Esophagus muscularis mucosa (tissue), 4 donors: ENCODE measurements at places on chromosomes 1 and 21. TPM values are rescaled to one million over a fixed set of nuclear protein-coding genes. Genes with fewer than 3 reads are reported as not detected.

DNA sequence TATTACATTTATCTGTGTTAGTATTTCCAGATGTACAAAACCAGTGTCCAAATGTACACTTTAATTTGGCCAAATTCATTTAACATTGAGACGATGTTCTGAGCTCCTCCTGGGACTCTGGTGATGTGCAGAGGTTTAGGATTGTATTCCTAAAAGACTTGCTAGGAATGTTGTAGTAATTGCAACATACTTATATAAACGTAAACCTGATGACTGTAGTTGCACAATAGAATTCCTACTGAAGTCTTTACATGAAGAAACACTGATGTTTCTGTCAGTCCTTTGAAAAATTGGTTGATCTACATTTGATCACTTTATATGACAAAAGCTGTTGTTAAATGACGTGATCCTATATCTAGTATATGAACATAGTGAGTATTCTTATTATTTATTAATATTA, 5.1 kb upstream of the OR14C36 start:
- H3K4me3 ChIP-seq = no peak overlapping the region
- no peaks in the 10 kb centered on the region for H3K36me3 ChIP-seq
- no peaks in the 10 kb centered on the region for H3K4me1 ChIP-seq
- H3K27ac ChIP-seq = no peak overlapping the region
- H3K27me3 ChIP-seq = no peaks in the 10 kb centered on the region

- H3K36me3 ChIP-seq = no peaks in the 10 kb centered on the region
- H3K4me3 ChIP-seq = no peak overlapping the region
- no peak for DNase-seq
- H3K27me3 ChIP-seq = no peaks in the 10 kb centered on the region
- H3K27ac ChIP-seq = no peak overlapping the region
Measured at GRCh38 chr1:168897249-168897648, 168.2 kb upstream of the DPT start.

DNA sequence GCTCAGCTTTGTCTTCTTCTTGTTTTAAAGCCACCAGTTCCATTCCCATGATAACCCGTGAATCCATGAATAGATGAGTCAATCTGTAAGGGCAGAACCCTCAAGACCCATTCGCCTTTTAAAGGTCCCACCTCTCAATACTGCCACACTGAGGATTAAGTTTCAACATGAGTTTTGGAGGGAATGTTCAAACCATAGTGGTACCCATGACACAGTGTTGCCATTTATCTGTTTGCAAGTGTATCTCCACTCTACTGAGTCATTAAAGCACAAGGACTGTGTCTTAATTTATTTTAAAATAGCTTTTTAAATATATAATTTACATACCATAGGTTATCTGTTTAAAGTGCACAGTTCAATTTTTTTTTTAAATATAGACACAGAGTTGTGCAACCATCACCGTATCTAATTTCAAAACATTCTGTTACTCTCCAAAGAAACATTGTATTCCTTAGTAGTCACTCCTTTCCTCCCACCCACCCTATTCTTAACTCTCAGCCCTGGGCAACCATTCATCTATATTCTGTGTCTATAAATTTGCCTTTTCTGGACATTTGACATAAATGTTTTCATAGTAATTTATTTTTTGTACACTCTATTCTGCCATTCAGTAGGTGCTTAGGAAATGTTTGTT, 4.8 kb upstream of the IL24 start:
- H3K4me1 ChIP-seq = peaks cover 5% of the 10 kb centered on the region
- H3K4me3 ChIP-seq = no peak overlapping the region
- peaks cover 27% of the 10 kb centered on the region for H3K27me3 ChIP-seq
- no peaks in the 10 kb centered on the region for H3K36me3 ChIP-seq
- H3K27ac ChIP-seq = no peak overlapping the region

DNA sequence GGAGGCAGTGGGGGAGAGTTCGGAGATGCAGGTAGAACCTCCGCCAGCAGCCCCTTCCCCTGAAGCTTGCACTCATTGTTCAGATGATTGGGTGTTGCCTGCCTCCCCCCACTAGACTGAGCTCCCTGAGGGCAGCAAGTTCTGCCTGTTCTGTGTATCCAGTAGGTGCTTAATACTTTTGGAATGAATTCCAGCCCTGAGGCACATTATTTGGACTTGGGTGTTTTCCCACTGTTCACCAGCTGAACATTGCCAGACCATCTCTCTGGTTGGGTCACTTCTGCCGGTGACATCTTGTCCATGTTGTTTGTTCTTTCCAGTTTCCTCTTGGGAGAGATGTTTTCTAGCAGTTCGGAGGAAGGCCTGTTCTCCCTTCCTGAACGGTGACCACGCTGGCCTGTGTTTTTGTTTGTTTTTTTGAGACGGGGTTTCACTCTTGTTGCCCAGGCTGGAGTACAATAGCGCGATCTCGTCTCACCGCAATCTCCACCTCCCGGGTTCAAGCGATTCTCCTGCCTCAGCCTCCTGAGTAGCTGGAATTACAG, 48.7 kb downstream of the SPSB1 start:
- peaks cover 93% of the 10 kb centered on the region for H3K4me1 ChIP-seq
- no peak for DNase-seq
- H3K27ac ChIP-seq = peak overlapping the region; percentile 83

GRCh38 chr21:34074283-34075090, 1.1 kb downstream of the MRPS6 start:
- no peaks in the 10 kb centered on the region for H3K36me3 ChIP-seq
- no peak for DNase-seq
- peaks cover 21% of the 10 kb centered on the region for H3K4me1 ChIP-seq
- no peaks in the 10 kb centered on the region for H3K27me3 ChIP-seq
- peak overlapping the region; percentile 88 for H3K4me3 ChIP-seq

- H3K4me1 ChIP-seq = no peaks in the 10 kb centered on the region
- no peak overlapping the region for H3K4me3 ChIP-seq
- no peaks in the 10 kb centered on the region for H3K36me3 ChIP-seq
- DNase-seq = no peak
Measured at GRCh38 chr21:14584357-14585095, 38.4 kb upstream of the SAMSN1 start.

DNA sequence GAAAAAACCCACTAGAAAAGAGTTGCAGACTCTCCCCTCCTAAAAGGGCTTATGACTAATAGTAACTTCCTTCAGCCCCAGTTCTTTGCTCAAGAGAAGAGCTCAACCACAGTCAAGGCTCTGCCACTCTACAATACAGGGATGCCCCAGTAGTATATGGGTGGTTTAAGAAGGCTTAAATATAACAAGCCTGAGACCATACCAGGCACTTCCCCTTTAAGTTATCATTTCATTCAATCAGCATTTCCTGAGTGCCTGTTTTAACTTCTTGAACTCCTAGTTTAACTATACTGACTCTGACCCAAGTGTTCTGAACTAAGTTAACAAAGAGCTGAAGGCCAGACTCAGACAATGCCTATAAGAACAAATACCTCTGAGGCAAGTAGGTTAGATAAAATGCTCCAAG, 19.8 kb downstream of the PRPF38A start:
- DNase-seq = no peak
- H3K27me3 ChIP-seq = no peaks in the 10 kb centered on the region
- peaks cover 38% of the 10 kb centered on the region for H3K36me3 ChIP-seq
- no peak overlapping the region for H3K4me3 ChIP-seq
- H3K27ac ChIP-seq = no peak overlapping the region

- H3K27ac ChIP-seq = no peak overlapping the region
- no peaks in the 10 kb centered on the region for H3K27me3 ChIP-seq
- no peak for DNase-seq
- H3K4me3 ChIP-seq = no peak overlapping the region
- peaks cover 41% of the 10 kb centered on the region for H3K4me1 ChIP-seq
Measured at GRCh38 chr1:96730574-96731298, 9.2 kb downstream of the PTBP2 start.

- H3K27ac ChIP-seq = no peak overlapping the region
- peaks cover 12% of the 10 kb centered on the region for H3K4me1 ChIP-seq
- H3K36me3 ChIP-seq = no peaks in the 10 kb centered on the region
- H3K4me3 ChIP-seq = no peak overlapping the region
- no peak for DNase-seq
Measured at GRCh38 chr1:18808550-18808949, 50.9 kb downstream of the TAS1R2 start.

GRCh38 chr1:178025613-178026356, 55.9 kb upstream of the SEC16B start:
- H3K27me3 ChIP-seq = no peaks in the 10 kb centered on the region
- H3K27ac ChIP-seq = no peak overlapping the region
- no peak overlapping the region for H3K4me3 ChIP-seq
- no peaks in the 10 kb centered on the region for H3K4me1 ChIP-seq
- no peak for DNase-seq

DNA sequence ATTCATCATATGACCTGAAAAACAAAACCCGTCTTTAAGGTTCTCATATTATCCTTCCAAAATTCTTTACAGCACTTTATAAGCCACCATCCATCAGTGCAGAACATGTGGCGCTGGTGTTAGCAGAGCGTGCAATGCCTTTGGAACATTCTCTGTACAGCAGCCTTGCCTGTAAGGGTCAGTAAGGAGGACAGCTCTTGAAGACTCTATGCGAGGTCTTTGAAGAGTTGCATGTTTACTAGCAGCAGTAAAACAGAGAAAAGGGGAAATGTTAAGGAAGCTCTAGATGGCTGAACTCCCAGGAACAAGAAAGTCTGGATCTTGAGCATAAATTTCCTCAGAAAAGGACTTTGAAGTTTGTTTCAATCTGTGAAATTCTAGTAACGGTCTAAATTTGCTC, 365.6 kb downstream of the DUSP10 start:
- H3K4me3 ChIP-seq = no peak overlapping the region
- H3K4me1 ChIP-seq = no peaks in the 10 kb centered on the region
- no peak overlapping the region for H3K27ac ChIP-seq
- no peak for DNase-seq
- H3K36me3 ChIP-seq = no peaks in the 10 kb centered on the region

DNA sequence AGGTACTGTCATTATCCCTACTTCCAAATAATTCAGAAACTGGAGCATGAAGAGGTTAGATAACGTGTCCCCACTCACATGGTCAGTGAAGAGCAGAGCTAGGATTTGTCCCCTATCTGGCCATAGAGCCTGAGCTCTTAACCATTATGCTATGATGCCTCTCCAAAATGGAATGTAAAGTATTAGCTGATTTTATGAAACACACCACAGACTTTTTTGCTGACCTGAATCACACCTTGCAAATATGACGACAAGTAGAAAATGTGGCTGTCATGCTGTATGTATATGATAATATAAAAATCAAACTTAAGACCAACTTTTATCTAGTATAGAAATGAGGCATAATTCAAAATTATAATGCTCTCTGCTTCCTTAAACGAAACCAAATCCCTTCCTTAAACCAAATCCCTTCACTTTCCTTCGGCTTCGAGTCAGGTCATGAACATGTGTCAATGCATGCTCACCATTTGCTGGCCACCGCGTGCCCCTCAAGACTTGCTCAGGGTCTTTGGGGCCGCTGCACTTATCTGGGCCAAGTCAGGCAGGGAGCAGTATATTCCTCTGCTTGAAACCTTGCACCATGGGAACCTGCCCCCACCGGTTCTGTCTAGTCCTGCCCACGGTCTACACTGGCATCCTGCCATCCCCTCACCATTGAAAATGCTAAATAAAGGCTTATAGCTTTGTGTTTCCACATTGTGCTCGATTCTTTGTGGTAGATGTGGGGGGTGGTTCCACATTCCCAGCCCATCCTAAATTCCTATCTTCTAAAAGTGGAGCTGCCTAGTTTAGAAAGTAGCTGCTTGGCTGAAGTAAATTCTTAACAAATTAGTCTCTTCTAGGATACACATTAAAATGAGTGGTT, 1.6 kb upstream of the TMCC2 start:
- no peaks in the 10 kb centered on the region for H3K27me3 ChIP-seq
- H3K36me3 ChIP-seq = no peaks in the 10 kb centered on the region
- no peak overlapping the region for H3K27ac ChIP-seq
- H3K4me1 ChIP-seq = peaks cover 36% of the 10 kb centered on the region

DNA sequence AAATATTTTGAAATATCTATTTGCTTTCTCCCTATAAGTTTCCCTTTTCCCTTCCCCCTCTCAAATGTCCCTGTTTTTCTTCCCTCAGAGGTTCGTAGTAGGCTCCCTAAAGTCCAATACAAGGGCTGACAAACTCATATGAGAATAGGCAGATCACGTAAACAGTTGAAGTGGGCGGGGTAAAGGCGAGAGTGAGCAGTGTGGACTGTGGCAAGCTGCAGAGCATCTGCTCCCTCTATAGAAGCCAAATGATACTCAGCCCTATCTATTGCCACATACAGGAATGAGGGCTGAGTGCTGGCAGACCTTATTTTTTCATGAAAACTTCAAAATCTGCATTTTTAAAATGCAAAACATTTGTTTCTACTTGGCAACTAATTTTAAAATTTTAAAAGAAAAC, 26.3 kb downstream of the PRDX6 start:
- H3K4me3 ChIP-seq = no peak overlapping the region
- H3K4me1 ChIP-seq = peaks cover 20% of the 10 kb centered on the region
- no peaks in the 10 kb centered on the region for H3K27me3 ChIP-seq
- no peak for DNase-seq
- no peak overlapping the region for H3K27ac ChIP-seq
- no peaks in the 10 kb centered on the region for H3K36me3 ChIP-seq

Gene CCDC190
- 0.26 TPM for total RNA-seq

Gene CFAP107
- not detected for total RNA-seq

Gene KPRP
- not detected for total RNA-seq

Gene ERICH3
- not detected for total RNA-seq

Gene LCE1D
- total RNA-seq = not detected

Gene EXTL1
- 2.1 TPM for total RNA-seq

Gene CD48
- 1.1 TPM for total RNA-seq
